ENCODE measurements at places on chromosomes 12 and 14.
A peak's percentile ranks its signal among the peaks of the same experiment; 100 is the strongest.

DNA sequence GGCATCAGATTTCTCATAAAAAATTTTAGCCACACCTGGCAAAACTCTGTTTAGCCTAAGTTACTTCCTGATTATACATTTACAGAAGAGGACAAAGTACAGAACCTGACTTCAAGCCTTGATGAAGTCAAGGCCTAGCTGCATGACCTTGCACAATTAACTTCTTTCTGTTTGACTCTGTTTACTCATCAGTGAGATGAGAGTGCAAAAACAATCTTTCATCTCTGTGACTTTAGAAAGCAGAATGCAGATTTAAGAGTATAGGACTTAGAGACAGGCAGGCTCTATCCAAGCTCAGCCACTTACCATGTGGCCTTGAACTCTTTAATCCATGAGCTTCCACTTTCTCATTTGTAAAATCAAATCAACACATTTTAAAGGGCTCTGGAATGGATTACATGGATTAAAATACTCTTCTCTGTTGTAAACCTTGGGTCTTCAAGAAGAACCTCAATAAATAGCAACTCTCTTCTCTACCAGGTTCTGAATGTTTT, 1178.9 kb downstream of the FLRT2 start:
- no peak overlapping the region for H3K27ac ChIP-seq
- no peaks in the 10 kb centered on the region for H3K4me1 ChIP-seq
- H3K36me3 ChIP-seq = no peaks in the 10 kb centered on the region
- no peaks in the 10 kb centered on the region for H3K27me3 ChIP-seq
- no peak overlapping the region for H3K4me3 ChIP-seq
- no peak for DNase-seq

GRCh38 chr12:87320724-87321123, 708.5 kb downstream of the C12orf50 start:
- no peaks in the 10 kb centered on the region for H3K36me3 ChIP-seq
- H3K4me1 ChIP-seq = no peaks in the 10 kb centered on the region
- no peak for DNase-seq

DNA sequence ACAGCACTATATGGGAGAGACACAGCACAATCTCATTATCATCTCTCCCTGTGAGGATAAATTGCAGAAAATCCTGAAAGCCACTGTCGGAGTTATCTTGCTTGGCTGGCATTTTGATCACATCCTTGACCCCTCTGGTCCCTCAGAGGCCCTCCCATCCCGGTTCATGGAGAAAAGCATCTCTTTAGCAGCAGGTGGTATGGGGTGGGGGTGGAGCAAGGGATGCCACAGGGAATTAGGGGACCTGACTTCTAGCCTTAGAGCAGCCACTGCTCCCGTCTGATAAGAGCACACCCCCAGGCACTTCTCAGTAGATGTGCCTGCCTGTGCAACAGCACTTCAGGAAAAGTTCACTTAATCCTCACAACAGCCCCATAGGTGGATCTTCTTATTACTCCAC, 38.6 kb downstream of the GRIN2B start:
- no peak for DNase-seq
- H3K4me3 ChIP-seq = no peak overlapping the region
- no peaks in the 10 kb centered on the region for H3K4me1 ChIP-seq

- H3K27ac ChIP-seq = peak overlapping the region; percentile 79
- no peaks in the 10 kb centered on the region for H3K27me3 ChIP-seq
- peaks cover 42% of the 10 kb centered on the region for H3K4me1 ChIP-seq
- H3K36me3 ChIP-seq = no peaks in the 10 kb centered on the region
Observed at GRCh38 chr14:97762386-97762785, 965.2 kb downstream of the VRK1 start.

- no peak overlapping the region for H3K27ac ChIP-seq
- no peak for DNase-seq
- peaks cover 13% of the 10 kb centered on the region for H3K4me1 ChIP-seq
- no peak overlapping the region for H3K4me3 ChIP-seq
- peaks cover 4% of the 10 kb centered on the region for H3K27me3 ChIP-seq
Observed at GRCh38 chr14:69848903-69849391, 30.3 kb upstream of the SMOC1 start.

DNA sequence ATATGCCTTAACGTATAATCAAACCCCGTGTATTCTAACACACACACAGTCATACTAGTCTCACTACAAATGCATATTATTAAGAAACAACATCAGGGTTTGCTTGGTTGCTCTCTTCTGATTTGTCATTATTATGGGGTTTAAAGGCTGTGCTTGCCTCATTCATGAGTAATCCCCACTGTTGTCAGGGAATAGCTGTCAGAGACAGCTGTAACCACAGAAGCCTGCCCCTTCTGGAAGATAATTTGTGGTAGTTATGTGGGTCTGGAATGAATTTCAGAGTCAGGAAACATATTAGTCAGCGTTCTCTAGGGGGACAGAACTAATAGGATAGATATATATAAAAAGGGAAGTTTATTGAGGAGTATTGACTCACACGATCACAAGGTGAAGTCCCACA, 456.9 kb upstream of the TMEM132C start:
- H3K4me1 ChIP-seq = no peaks in the 10 kb centered on the region
- no peaks in the 10 kb centered on the region for H3K27me3 ChIP-seq
- no peak for DNase-seq
- H3K36me3 ChIP-seq = no peaks in the 10 kb centered on the region
- H3K4me3 ChIP-seq = no peak overlapping the region
- no peak overlapping the region for H3K27ac ChIP-seq

- H3K27ac ChIP-seq = no peak overlapping the region
- no peaks in the 10 kb centered on the region for H3K4me1 ChIP-seq
- no peaks in the 10 kb centered on the region for H3K27me3 ChIP-seq
- no peak for DNase-seq
Observed at GRCh38 chr14:62934439-62934838, 110.8 kb downstream of the KCNH5 start.

- H3K27me3 ChIP-seq = no peaks in the 10 kb centered on the region
- H3K27ac ChIP-seq = no peak overlapping the region
- H3K4me3 ChIP-seq = no peak overlapping the region
- no peaks in the 10 kb centered on the region for H3K36me3 ChIP-seq
- no peaks in the 10 kb centered on the region for H3K4me1 ChIP-seq
Observed at GRCh38 chr12:80761838-80762237, 45.1 kb downstream of the MYF5 start.

DNA sequence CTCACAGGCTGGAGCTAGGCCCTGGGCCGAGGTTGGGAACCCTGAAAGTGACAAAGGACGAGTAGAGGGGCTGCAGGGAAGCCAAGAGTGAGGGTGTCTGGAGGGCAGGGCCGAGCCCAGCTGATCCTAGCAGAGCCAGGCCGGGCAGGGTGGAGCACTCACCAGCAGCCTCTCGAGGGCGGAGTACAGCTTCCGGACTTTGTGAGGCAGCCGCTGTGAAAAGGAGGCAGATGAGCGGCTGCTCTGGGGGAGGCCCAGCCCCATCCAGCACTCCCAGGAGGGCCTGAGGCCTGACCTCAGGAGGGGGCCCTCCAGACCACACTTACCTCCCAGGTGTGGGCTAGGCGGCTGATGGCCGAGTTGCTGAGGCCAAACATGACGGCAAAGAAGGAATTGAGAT, 14.7 kb upstream of the ENDOU start:
- no peak overlapping the region for H3K27ac ChIP-seq
- H3K36me3 ChIP-seq = no peaks in the 10 kb centered on the region

- no peaks in the 10 kb centered on the region for H3K4me1 ChIP-seq
- DNase-seq = no peak
- H3K27ac ChIP-seq = no peak overlapping the region
- H3K4me3 ChIP-seq = no peak overlapping the region
- no peaks in the 10 kb centered on the region for H3K27me3 ChIP-seq
- H3K36me3 ChIP-seq = no peaks in the 10 kb centered on the region
Observed at GRCh38 chr12:80033448-80033847, 65.9 kb upstream of the OTOGL start.

DNA sequence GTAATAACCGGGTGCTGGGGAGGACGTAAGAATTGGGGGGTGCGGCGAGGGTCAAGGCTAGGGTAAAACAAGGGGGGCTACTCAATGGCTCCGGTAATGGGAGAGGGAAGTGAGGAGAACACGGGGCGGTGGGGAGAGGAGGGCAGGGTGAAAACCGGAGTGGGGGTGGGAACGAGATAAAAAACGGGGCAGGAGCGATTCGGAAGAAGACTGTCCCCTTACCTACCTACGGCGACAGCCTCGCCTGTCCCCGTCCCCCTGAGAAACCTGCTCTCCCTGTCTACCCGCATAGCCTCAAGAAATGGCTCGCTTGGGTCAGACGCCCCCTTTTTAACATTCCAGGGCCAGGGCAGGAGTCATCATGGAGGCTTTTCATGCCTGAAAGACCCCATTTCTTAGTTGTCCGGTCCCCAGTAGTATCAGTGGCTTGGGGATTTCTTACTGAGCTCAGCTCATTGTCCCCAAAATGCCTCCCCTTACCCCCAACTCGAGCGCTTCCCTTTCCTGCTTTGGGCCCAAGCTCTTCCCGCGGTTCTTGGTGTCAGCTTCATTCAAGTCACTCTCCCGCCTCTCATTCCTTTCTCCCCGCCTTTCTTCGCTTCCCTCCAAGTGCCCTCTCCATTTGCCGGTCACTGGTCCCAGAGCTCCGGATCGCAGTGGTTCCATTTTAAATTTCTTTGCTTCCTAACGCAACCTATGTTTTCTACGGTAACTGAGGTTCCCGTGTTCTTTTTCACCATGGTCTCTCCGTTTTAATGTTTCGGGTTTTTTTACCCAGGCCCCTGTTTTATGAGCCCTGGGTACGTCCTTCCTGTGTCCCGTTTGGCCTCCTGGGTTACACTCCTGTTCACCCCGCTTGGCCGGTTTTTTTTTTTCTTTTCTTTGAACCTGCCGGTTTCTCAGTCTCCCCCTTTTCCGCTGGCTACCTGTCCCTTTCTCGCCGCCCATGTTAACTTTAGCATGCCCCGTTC, 1.2 kb upstream of the WSB2 start:
- peak; percentile 44 for DNase-seq
- no peaks in the 10 kb centered on the region for H3K27me3 ChIP-seq
- H3K4me3 ChIP-seq = peak overlapping the region; percentile 89
- peaks cover 61% of the 10 kb centered on the region for H3K4me1 ChIP-seq
- H3K36me3 ChIP-seq = no peaks in the 10 kb centered on the region

DNA sequence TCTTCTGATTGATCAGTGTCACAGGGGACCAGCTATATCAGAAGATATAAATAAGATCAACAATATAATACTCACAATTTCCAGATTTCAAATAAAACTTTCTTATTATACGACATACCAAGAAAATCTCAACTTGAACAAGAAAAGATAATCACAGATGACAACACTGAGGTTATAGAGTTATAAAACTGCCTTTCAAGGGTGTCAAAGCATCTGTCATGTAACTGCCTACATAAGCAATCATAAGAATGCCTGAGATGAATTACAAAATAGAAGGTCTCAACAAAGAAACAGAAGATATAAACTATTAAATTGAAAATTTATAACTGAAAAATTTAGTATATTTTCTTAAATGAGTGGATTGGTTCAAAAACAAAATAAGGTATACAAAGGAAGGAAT, 659.2 kb downstream of the SLC16A7 start:
- no peaks in the 10 kb centered on the region for H3K27me3 ChIP-seq
- H3K27ac ChIP-seq = no peak overlapping the region
- H3K4me1 ChIP-seq = no peaks in the 10 kb centered on the region

GRCh38 chr14:66293533-66294105, 192.6 kb upstream of the CCDC196 start:
- no peaks in the 10 kb centered on the region for H3K36me3 ChIP-seq
- H3K4me1 ChIP-seq = no peaks in the 10 kb centered on the region
- no peak overlapping the region for H3K4me3 ChIP-seq
- no peak for DNase-seq

DNA sequence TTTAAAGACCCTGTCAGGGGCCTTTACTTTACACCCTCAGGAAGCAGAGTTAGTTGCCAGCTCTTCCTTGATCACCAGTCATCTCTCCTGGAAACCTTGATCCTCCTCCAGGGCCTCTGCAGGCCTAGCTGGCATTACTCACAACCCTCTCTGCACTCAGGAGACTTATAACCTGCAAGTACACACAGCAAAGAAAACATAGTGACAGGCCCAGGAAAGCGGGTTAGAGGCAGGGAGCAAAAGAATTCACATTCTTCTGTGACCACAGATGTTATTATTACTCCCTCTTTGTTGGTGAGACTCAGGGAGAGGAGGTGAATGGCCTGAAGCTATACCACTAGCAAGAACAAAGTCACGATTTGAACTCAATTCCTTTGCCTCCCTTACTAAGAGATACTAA, 87.4 kb downstream of the OR11H12 start:
- no peak overlapping the region for H3K4me3 ChIP-seq
- DNase-seq = no peak
- H3K27me3 ChIP-seq = no peaks in the 10 kb centered on the region

- H3K27ac ChIP-seq = no peak overlapping the region
- H3K4me1 ChIP-seq = no peaks in the 10 kb centered on the region
- no peak overlapping the region for H3K4me3 ChIP-seq
Observed at GRCh38 chr14:68307790-68308168, 485.1 kb downstream of the ZFP36L1 start.

GRCh38 chr14:91317381-91318308, 73.1 kb upstream of the GPR68 start:
- H3K4me1 ChIP-seq = peaks cover 46% of the 10 kb centered on the region
- peaks cover 93% of the 10 kb centered on the region for H3K36me3 ChIP-seq
- DNase-seq = peak; percentile 95
- H3K27ac ChIP-seq = peak overlapping the region; percentile 81
- H3K4me3 ChIP-seq = no peak overlapping the region
- H3K27me3 ChIP-seq = no peaks in the 10 kb centered on the region

- no peak for DNase-seq
- no peak overlapping the region for H3K4me3 ChIP-seq
- no peaks in the 10 kb centered on the region for H3K4me1 ChIP-seq
- H3K36me3 ChIP-seq = no peaks in the 10 kb centered on the region
- H3K27ac ChIP-seq = no peak overlapping the region
Observed at GRCh38 chr14:70683983-70684382, 42.3 kb downstream of the TTC9 start.

GRCh38 chr14:73633116-73634010, 11.4 kb upstream of the DNAL1 start:
- H3K27ac ChIP-seq = no peak overlapping the region
- H3K4me1 ChIP-seq = no peaks in the 10 kb centered on the region
- no peak overlapping the region for H3K4me3 ChIP-seq
- H3K27me3 ChIP-seq = peaks cover 4% of the 10 kb centered on the region

- no peak overlapping the region for H3K4me3 ChIP-seq
- H3K27ac ChIP-seq = no peak overlapping the region
- DNase-seq = no peak
- no peaks in the 10 kb centered on the region for H3K27me3 ChIP-seq
Observed at GRCh38 chr12:25714198-25714984, 161.3 kb upstream of the LMNTD1 start.
